ENCODE measurements at places on chromosomes 1 and 21. TPM values are rescaled to one million over a fixed set of nuclear protein-coding genes. Genes with fewer than 3 reads are reported as not detected.

DNA sequence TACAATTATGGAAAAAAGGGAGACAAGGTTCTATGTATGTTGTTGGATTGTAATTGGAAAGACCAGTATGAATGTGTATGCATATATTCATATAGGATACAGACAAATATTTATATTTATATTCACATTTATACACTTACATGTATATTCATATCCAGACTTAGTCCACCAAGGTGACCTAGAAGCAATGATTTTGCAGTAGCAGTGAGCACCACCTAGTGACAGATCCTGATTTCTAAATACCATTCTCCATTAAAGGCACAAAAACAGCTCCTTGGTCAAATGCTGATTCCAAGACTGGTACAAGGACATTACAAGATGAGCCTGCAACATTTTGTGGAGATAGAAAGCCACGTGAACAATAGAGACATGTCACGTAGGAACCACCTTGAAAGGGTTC, 153.4 kb downstream of the SDCCAG8 start:
- DNase-seq, result no peak

DNA sequence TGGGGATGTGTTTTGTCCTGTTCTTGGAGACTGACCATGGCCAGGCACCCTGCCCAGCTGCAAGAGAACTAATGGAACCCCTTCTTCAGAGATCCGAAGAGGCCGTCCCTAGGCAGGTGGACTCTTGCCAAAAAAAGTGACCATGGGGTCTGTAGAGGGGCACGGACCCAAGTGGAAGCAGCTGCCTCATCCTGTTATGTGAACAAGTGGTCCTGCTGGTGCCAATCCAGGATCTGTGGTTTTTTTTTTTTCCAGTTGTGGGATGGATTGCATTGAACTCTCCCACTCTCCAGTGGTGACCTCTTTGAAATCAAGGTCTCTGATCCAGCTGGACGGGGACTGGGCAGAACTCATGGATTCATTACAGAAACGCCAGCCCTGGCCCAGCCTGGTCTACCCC, 71.2 kb downstream of the ARHGEF10L start:
- DNase-seq, result no peak

GRCh38 chr1:10665930-10666850, 130.3 kb downstream of the CASZ1 start:
- DNase-seq, result no peak

DNA sequence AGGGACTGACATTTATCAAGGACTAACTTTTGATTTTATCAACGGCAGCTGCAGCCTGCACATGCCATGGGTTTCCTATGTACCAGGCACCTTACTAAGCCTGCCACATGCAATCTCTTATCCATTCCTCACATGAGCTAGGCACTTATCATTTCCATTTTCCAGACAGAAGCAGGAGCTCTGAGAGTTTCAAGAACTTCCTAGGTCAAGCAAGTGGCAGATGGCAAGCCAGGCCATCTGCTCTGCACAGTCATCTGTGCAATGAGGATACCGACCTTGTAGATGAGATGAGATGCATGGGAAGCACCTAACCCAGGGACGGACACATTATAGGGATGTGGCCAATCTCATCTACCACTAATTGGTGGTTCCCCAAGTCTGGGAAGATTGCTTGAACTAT, 339.4 kb upstream of the USP24 start:
- no peak for DNase-seq

GRCh38 chr1:165014753-165015152, 341.8 kb downstream of the LMX1A start:
- DNase-seq, result no peak

LCE6A gene
- not detected for total RNA-seq

CREB3L4 gene
- total RNA-seq, result 9.8 TPM

DNA sequence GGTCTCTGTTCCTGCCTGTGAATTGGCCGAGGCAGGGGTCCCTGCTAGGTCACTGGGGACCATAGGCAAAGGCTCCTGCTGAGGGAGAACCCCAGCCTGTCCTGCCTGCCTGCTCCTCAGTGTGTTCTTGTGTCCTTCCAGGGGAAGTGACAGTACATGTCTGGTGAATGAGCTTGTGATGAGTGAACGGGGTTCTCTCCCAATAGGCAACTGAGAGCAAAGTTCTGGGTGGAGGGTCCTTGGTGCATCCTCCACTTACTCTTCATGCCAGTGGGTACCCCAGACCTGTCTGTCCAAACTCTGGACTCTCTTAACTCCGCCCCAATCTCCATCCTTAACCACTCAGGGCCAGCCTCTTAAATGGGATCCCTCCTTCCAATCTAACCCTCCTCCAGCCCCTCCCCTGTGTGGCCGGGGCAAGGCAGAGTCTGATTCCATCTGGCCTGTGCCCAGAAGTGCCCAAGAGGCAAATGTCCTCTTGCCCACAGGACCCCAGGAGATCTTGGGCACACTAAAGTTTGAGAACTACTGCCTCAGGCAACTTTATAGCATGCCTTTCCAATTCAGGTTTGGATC, 2.0 kb downstream of the XKR8 start:
- DNase-seq, result no peak

DNA sequence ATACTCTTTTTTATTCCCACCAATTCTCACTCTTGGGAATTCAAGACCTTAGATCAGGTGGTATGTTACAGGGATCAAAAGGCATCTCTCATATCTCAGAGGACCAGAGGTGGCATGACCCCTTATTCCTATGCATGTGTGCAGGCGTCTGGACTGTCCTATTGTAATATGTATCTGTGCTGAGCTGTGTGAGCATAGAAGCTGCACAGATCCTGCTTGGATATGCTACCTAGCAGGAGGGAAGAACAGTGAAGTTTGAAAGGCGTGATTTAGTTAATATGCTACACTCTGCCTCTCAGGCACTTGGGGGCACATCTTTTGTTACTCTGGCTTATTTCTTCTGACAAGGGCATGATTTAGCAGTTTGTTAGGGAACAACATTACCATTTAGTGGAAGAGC, 86.7 kb upstream of the ZRANB2 start:
- no peak for DNase-seq

OR2T34 gene
- not detected for total RNA-seq

TDRD5 gene
- not detected for total RNA-seq

ATP5IF1 gene
- total RNA-seq, result 132 TPM

- DNase-seq, result no peak
Observed at GRCh38 chr1:32988665-32989064, 24.1 kb upstream of the RNF19B start.

DNA sequence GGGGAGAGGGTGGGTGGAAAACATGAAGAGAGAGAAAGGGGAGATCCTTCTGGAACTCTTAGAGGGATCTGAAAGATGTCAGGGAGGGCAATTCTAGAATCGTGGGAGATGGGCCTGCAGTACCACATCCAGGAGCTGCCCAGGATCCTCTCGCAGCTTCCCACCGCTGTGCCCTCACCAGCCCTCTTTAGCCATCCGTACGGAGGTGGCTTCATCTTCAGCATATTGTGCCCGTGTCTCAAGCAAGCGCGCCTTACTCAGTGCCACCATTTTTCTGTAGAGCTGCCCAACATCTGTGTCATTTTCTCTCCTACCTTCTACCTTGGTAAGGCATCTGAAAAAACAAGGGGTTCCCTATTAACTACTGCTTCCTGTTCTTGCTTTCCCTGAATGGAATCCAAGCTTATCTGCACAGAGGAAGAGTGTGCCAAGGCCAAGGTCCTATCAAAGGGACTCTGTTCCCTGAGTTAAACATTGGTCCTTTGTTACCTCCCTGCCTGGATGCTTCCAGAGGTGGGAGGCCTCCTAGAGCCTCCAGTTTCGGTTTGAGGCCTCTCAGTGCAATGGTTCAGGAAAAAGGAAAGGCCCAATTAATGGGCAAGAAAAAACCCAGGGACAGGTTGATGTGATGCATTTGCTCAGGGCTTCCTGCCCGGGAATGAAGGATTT, 23.2 kb downstream of the C1orf116 start:
- DNase-seq, result no peak

DNA sequence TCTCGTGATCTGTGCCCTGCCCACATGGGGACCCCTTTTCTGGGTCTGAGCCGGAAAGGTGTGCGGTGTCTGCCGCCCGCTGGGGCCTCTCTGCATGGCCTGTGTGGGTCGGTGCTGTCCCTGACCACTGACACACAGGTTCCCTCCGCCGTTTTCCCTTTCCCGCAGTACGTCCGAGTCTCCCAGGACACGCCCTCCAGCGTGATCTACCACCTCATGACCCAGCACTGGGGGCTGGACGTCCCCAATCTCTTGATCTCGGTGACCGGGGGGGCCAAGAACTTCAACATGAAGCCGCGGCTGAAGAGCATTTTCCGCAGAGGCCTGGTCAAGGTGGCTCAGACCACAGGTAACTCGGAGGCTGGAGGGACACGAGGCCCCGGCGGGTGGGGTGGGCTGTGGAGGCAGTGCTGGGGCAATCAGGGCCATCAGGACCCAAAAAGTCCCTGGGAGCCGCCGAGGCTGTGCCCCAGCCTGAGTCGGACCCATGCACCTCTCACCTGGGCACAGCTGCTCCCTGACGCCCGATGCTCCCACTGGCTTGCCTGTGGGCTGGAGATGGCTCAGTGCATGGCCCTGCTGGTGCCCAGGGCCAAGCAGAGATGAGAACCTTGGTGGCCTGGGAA, 13.3 kb downstream of the TRPM2 start:
- no peak for DNase-seq

NSL1 gene
- total RNA-seq, result 40.2 TPM

- DNase-seq, result no peak
Observed at GRCh38 chr1:57616921-57617320, 193.1 kb upstream of the DAB1 start.

DNA sequence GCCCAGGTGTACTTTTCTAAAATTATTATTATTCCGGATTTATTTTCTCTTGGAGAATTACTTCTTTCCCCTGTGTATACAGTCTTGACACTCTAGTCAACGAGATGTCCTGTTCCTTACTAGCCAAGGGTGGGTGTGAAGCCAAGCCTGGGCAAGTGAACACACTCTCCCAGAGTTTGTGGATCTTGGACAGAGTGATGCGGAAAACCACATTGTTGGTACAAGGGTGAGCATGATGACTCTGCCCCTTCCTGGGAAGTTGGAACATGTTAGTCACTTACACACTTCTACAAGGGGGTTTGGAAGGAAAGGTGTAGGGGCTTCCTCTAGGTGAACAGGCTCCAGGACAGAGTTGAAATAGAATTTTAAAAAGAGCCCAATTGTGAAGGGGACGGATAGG, 20.0 kb upstream of the RD3 start:
- no peak for DNase-seq

NOC2L gene
- total RNA-seq, result 180 TPM

DNA sequence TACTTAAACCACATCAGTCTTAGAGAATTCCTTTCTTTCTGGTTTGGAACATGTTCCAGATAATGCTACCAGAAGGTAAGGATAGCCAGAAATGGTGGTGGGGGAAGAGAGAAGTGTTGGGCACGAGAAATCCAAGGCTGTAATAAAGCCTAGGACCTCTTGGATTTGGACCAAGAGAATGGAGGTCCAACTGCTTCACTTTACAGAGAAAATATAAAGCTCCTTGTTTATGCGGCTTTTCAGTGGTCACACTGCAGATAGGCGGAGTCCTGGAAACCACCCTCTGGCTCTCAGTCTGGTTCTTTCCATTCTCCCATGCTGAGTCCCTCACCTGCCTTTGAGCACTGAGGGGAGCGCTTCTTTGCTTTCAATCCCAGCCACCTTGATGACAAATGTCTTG, 87.8 kb downstream of the ADCY10 start:
- no peak for DNase-seq

DNA sequence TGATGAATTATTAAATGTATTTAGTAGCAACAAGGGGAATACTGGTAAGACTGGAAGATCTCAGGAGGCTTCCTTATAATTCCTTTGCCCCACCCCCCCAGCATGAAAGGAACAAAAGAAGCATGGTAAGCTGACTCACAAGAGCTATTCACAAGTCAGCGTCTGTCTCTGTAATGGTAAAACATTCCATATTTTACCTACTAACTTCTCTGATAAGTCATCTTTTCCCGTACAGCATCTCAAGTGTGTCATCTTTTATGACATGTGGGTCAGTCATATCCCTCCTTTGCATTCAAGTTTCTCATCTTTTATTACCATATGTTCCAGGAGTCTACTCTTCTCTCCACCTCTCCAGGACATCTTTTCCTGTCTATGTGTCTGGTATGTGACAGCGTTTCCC, 241.3 kb downstream of the PLA2G4A start:
- DNase-seq, result no peak

TCHHL1 gene
- total RNA-seq, result not detected

- DNase-seq, result no peak
Observed at GRCh38 chr21:33761441-33762036, 119.2 kb downstream of the ITSN1 start.
